ENCODE measurements at places on chromosomes 4 and X. TPM values are rescaled to one million over a fixed set of nuclear protein-coding genes. Genes with fewer than 3 reads are reported as not detected.

GRCh38 chr4:161714931-161715330 is 448.9 kb downstream of the FSTL5 start:
- DNase-seq: no peak

DNA sequence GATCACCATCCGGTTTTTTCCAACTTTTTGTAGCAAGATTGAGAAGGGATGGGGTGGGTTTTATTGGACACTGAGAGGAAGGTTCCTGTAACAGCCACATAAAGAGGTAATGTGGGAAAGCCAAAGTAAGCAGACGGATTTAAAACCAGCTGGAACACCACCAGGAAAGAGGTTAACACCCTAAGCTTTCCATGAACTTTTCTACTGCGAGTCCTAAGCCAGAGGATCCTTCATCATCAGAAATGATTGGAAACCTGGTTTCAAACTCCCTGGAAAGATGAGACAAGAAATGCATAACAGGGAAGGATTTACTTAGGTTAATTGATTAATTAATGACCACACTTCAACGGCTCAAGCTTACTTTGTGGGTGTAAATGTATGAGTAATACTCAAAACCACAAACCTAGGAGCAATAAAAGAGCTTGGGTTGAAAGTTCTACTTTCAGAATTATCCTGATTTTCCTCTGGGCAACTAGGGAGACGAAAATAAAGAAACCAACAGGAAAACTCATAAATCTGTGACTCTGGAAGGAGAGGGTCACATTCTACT is 91.5 kb downstream of the COX18 start:
- DNase-seq: no peak

GRCh38 chrX:55767100-55767499 is 49.6 kb downstream of the RRAGB start:
- no peak for DNase-seq

DNA sequence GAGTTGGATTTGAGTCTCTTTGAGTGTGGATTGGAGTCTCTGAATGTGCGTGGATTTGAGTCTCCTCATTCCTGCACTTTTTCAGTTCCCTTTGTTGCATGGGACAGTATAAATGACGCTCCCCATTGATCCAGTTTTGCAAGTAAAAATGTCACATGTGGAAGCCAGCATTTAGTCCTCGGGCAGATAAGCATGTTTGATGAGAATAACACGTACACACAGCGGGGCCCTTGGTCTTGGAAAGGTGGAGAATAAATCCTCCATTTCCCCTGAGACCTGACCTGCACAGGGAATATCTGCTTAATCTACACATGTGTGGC is 8.1 kb downstream of the P2RY8 start:
- no peak for DNase-seq

DNA sequence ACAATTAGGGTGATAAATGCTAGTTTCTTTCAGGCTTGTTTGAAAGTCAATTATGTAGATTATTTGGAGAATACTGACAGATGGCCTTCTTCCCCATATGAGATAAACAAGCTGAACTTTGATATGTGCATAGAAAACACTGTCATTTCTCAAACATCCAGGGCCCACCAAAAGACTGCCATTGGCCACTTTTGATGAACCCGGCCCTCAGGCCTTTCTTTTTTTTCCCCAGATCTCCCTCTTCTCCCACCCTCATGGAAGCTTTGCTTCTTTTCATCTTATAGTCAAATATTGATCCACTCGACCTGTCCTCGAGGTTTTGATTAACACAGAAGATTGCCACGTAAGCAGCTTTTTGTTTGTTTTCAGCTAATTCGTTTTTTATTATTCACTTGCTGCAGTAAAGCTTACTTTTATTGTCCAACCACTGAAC is 377.4 kb downstream of the SMARCA1 start:
- no peak for DNase-seq

GRCh38 chrX:12844319-12844718 is 22.6 kb upstream of the TLR7 start:
- no peak for DNase-seq

GRCh38 chrX:22249371-22249770 is 23.3 kb upstream of the CBLL2 start:
- DNase-seq: no peak

CXXC4 gene
- total RNA-seq: not detected

DNA sequence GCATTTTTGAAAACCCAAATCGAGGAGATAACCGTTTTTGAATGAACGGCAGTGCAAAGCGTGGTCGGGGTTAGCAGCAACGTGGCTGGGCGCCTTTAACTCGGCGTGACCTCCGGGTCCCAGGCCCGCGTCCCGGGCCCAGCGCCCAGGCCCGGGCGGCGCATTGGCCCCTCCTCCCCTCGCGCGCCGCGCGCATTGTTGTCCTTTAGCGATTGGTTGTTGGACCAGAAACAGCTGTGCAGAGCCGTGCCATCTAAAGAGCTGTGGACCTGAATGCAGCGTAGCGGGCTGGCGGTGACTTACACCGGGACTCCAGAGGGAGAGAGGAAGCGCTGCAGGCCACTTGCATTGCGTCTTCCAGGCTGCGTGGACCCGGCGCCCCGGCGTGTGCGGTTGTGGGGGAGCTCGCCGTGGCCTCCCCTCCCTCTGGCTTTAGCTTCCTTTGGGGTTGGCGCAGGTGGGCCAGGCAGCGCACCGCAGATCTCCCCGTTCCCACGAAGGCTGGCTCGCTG is at the start of gene STOX2:
STOX2 (plus strand) TSS at position 227 of the 512 bp plus-strand sequence. CDS start 1,484 bp downstream, outside the sequence.
- no peak for DNase-seq

MAGEC1 gene
- total RNA-seq: not detected

- no peak for DNase-seq
Observed at GRCh38 chr4:89162496-89162895, 51.2 kb downstream of the TIGD2 start.
